ENCODE measurements at places on chromosomes 12 and 14.

- DNase-seq, result no peak
Measured at GRCh38 chr12:67319936-67320335, 50.8 kb downstream of the CAND1 start.

- peak; percentile 83 for DNase-seq
Measured at GRCh38 chr12:6827437-6827911, 733 bp upstream of the P3H3 start.

DNA sequence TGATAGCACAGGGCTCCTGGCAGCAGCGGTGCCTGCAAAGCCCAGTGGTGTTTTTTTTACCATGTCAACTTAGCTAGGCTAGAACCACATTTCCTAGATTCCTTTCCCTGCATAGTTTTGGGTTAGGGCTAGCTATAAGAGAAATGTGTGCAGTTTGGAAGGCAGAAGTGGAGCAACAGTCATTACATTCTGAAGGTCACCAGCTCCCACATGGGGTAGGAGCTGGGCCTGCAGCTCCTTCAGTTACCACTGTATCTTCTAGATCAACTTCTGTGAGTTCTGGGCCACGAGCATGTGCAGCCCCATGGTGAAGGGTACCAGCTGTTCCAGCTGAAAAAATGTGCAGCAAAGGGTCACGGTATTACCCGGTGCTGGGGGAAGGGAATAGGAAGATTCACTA, 2.3 kb upstream of the SLC25A3 start:
- peak; percentile 65 for DNase-seq

DNA sequence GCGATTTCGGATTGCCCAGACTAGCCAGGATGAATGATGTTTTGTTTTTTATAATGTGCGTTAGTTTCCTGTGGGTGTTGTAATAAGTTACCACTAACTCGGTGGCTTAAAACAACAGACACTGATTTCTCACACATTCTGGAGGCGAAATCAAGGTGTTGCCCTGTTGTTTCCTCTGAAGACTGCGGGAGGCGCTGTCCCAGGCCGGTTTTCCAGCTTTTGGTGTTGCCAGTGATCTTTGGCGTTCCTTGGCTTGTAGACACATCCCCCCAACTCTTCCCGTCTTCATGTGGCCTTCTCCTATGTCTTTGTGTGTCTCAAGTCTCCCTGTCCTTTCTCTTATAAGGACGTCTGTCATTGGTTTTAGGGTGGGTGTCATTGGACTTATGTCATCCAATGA, 267.7 kb downstream of the AACS start:
- no peak for DNase-seq

- peak; percentile 92 for DNase-seq
Measured at GRCh38 chr12:28611115-28611435, 420.8 kb downstream of the CCDC91 start.

GRCh38 chr14:80427101-80427500, 215.8 kb upstream of the DIO2 start:
- DNase-seq, result no peak

GRCh38 chr12:6533653-6533922, 729 bp upstream of the GAPDH start:
- no peak for DNase-seq

GRCh38 chr12:29050503-29050902, 98.6 kb upstream of the FAR2 start:
- no peak for DNase-seq

GRCh38 chr12:43942379-43942778, 106.5 kb downstream of the TMEM117 start:
- no peak for DNase-seq

- DNase-seq, result no peak
Measured at GRCh38 chr12:53676656-53677015, 753 bp upstream of the ATP5MC2 start.

- peak; percentile 55 for DNase-seq
Measured at GRCh38 chr14:39175445-39176262, 600 bp downstream of the PNN start.

DNA sequence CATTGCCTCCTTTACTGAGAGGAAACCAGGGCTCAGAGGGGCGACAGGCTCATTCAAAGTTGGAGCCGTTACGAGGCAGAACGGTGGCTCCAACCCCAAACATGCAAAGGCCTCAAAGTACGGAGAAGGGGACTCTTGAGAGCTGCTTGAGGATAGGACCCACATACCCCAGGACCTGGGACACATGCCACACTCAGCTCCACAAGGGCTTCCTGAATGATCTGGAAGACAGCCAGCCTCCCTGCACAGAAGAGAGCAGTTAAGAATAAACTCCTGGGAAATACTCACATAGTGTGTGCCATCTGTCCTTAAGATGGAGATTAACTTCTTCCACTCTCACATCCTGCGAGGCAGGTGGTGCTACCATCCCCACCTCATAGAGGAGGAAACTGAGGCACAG, 26.6 kb upstream of the NXPH4 start:
- no peak for DNase-seq

DNA sequence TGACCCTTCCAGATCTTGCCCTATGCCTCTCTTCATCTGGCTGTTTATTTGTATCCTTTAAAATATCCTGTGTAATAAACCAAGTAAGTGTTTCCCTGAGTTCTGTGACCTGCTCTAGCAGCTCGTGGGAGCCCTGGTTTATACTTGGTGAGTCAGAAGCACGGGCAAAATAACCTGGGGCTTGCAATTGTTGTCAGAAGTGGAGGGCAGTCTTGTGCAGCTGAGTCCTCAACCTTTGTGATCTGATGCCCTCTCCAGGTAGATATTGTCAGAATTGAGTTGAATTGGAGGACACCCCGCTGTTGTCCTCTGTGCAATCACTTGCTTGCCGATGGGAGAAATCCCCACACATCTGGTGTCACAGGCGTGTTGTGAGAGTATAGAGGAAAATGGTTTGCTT, 62.5 kb upstream of the PRICKLE1 start:
- peak; percentile 36 for DNase-seq

GRCh38 chr12:64670919-64671639, 60.8 kb downstream of the RASSF3 start:
- peak; percentile 83 for DNase-seq

- no peak for DNase-seq
Measured at GRCh38 chr12:114500775-114501473, 95.0 kb upstream of the TBX5 start.

- no peak for DNase-seq
Measured at GRCh38 chr12:77299001-77299400, 233.6 kb upstream of the E2F7 start.

- DNase-seq, result no peak
Measured at GRCh38 chr14:95808371-95808770, 68.3 kb upstream of the TUNAR start.

- DNase-seq, result no peak
Measured at GRCh38 chr14:25110106-25110505, 60.2 kb upstream of the STXBP6 start.

DNA sequence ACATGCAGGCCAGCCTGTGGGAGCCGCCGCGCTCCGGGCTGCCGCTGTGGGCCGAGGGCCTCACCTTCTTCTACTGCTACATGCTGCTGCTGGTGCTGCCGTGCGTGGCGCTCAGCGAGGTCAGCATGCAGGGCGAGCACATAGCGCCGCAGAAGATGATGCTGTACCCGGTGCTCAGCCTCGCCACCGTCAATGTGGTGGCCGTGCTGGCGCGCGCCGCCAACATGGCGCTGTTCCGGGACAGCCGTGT, 2.9 kb downstream of the TMEM121 start:
- DNase-seq, result no peak

- DNase-seq, result no peak
Measured at GRCh38 chr12:38983117-38983571, 77.8 kb upstream of the CPNE8 start.

DNA sequence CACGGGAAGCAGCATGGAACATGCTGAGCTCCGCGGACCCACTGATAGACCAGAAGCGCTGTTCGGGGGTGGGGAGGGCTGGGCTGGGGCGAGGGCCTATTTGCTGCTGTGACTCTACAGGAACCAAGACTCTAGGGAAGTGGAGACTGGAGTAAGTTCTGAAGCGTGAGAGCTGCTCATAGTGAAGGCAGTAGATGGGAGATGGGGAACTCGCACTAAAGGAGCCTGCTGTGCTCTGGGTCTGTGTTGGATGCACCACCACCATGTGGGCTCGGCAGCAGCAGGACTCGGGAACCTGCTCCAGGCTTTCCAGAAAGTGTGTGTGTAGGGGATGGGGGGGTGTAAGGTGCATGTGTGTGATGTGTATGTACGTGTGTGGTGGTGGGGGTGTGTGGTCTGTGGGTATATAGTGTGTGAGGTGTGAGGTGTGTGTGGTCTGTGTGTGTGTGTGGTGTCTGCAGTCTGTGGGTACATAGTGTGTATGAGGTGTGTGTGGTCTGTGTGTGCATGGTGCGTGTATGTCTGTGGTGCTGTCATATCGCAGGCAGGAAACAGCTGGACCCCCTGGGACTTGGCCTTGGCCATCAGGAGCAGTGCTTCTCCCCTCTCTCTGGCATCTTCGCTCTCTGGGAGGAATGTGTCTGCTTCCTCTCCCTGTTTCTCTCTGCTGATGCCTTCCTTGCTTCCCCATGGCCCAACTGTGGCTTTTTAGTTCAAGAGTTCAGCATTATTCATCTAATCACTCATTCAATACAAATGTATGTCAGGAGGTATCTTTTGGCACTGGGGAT, 378.9 kb downstream of the FUT8 start:
- no peak for DNase-seq

- DNase-seq, result no peak
Measured at GRCh38 chr14:100788517-100788916, 37.4 kb upstream of the MEG3 start.

DNA sequence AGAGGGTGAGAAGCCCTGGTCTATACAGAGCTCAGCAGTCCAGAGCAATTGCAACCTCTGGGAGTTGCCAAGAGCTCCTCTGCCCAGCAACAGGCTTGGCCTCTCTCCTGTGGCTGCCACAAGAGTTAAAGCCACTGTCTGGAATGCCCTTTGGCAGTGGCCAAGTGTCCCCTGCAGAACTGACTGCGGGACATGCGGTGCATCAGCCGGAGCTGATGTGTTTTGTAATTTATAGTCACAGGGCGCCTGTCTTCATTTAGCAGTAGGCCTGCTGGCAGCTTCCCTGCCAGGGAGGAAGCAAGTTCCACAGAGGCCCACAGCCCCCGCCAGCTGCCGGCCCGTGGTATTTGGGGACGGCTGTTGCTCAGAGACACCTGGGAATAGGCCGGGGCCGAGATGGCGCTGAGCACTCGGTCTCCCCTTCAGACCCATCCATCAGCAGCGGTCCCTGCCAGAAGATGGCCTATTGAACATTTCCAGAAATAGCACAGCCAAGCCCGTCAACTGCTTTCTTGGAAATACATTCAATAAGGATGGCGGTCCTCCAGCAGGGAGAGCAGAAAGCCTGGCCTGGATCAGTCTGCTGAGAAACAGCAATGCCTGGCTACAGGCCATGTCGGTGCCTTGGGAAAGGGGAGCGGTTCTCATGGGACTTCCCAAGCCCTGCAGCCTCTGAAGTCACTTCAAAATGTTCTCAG, 217.4 kb downstream of the CRADD start:
- DNase-seq, result peak; percentile 64

- no peak for DNase-seq
Measured at GRCh38 chr12:75482646-75483045, 2.1 kb downstream of the GLIPR1 start.

GRCh38 chr14:60655119-60655897, 6.0 kb upstream of the SIX1 start:
- DNase-seq, result no peak

DNA sequence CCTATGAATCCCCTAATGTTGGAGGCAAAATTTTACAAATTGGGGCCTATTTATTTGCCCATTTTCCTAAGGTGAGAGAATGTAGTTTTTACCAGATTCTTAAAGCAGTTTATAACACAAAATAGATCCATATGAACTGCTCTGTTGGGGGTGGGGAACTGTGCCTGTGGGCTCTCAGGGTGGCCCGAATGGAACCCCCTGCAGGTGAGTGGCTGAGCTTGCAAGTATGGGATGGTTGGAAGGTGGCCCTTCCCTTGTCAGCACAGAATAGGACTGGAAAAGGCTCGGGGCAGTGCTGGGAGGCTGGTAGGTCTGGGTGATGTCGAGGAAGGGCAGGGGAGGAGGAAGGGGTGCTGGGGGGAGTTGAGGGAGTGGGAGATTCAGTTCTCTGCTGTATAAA, 4.9 kb downstream of the VSX2 start:
- DNase-seq, result no peak

DNA sequence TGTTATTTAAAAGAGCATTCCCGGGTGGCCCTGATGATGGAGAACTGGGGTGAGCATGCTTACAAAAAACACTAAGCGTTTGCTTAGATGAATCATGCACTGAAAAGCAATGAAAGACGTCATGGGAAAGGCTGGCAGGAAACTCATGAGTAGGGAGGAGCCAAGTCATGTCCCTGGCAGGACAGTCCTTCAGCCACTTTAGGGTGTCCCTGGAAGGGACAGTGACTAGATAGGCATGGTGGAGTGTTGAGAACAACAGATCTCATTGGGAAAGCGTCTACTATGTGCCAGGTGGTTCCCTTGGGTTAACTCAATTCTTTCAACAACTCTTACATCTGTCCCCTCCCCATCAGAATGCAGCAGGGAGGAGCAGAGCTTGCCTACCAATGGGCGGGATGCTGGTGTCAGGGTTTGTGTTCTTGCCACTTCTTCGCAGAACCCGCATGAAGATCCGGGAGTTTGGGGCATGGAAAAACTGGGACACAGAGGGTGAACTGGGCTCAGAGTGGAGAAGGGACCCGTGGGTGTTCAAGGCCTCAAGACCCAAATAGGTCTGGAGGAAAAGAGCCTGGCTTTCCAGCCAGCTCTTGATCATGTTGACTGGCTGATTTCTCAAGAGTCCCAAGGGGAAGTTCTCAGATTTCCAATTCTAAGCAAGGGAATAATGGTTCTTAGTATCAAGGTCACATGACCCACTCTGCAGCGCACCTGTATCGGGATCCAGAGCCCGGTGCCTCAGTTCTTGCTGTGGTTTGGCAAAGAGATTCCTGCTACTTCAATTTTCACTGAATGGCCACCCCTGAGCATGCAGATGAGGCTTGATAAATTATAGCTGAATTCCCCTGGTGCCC, 653.9 kb upstream of the TBX3 start:
- DNase-seq, result peak; percentile 90

GRCh38 chr12:88530868-88531267, 49.4 kb downstream of the KITLG start:
- DNase-seq, result no peak

GRCh38 chr14:56185992-56186391, 67.8 kb downstream of the PELI2 start:
- DNase-seq, result no peak

- DNase-seq, result no peak
Measured at GRCh38 chr12:72872238-72872887, 600.2 kb downstream of the TRHDE start.
